ENCODE measurements at places on chromosomes 7 and 10.

- DNase-seq, result no peak
Measured at GRCh38 chr7:88091988-88092675, 127.7 kb downstream of the SRI start.

- no peak for DNase-seq
Measured at GRCh38 chr10:119112056-119112455, 8.1 kb downstream of the DENND10 start.

DNA sequence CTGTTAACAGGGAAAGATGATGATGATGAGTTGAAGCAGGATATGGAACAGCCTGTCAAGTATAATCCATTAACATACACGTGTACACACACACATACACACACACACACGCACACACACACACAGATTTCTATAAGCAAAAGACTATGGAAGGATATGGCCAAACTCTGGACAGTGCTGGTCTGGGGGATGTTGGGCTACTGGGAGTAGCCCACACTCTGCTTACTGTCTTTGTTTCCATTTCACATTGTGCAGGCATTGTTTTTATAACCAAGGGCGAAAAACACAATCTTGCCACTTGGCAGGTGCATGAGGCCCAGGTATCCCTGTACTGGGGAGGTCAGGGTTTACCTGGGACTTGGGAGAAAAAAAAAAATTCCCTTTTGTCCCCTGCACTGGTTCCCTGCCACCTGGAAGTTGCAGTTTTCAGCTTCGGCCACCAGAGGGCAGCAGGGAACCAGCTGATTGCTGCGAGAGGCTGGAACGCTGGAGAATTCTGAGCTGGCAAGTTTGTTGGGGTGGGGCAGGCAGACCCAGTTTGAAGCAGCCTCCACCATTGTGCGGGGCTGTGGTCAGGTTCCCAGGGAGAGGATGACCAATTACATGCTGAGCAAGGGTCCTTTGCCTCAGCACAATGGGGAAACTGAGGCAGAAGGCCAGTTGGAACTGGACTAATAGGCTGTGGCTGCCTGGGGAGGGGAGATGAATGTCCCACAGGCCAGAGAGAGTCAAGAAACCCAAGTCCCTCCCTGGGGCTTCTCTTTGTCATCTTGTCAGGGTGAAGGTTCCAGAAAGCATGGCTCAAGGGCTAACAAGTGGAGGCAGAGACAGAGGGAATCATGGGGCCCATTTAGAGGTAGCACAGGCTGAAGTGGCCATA is 27.3 kb downstream of the PPIF start:
- no peak for DNase-seq

DNA sequence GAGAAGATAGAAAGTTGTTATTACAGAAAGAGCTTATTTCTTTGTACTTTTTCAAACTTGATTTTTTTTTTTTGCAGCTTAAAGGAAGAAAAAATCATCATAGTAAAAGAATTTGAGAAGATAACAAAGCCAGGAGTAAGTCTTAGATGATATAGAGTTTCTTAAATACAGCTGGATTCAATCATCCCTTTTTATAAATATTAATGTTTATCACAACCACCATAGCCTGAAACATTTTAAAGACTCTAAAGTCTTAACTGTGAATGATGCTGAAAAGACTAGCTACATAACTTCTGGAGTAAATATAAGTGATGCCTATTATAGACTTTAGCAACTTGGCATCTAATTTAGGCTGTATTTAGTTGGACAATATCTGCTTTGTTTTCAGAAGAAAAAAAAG is 54.8 kb upstream of the FGL2 start:
- no peak for DNase-seq

All from ascending aorta (tissue), 2 donors.